ENCODE measurements at places on chromosomes 16 and 17. TPM values are rescaled to one million over a fixed set of nuclear protein-coding genes. Genes with fewer than 3 reads are reported as not detected.

SGCA gene
- total RNA-seq = 0.22 TPM

HLF gene
- 0.12 TPM for total RNA-seq

- no peak for DNase-seq
These were observed 5.4 kb downstream of the DNAJA2 start for GRCh38 chr16:46968063-46968435.

- DNase-seq = peak; percentile 60
These were observed 158.1 kb upstream of the ASIC2 start for GRCh38 chr17:33451221-33451620.

GRCh38 chr16:87046235-87046634, 271.0 kb downstream of the C16orf95 start:
- no peak for DNase-seq

STH gene
- not detected for total RNA-seq

KRT27 gene
- not detected for total RNA-seq

DNA sequence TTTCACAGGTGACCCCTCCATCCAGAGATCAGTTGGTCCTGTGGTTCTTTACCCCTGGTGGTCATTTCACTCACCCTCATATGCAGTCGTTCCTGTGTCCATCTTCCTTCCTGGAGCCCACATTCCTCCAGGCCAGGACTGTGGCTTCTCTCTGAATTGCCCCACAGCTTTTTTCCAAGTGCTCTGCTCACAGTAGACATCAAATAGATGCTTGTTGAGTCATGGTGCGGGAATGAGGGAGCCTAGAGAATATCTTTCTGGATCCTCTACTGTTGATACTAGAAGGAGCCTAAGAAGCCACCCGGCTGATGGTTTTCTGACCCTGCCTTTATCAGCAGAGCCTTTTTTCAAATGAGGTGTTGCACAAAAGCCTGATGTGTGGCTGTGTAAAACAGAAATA, 10.4 kb downstream of the USB1 start:
- peak; percentile 78 for DNase-seq

DNA sequence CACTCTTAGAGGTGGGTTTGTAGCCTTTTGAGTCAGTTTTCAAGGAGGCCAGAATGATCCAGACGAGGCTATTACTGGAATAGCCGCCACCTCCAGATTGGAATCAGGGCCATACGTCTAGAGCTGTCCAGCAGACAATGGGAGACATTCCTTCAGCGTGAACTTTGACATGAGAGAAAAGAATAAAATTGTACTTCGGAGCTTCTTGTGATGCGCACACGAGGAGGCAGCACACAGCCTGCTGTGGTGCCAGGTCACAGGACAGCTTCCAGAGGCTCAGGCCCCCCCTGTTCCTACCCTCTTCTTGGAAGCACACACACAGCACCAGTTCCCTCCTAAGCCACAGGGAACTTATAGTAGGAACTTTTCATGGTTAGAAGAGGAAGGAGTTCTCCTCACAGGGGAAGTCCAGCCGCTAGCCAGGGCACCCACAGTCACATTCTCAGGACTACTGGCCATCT, 81.0 kb downstream of the VPS53 start:
- DNase-seq = peak; percentile 65
